NCI-H2107 (cell line): ENCODE measurements at places on chromosomes 16 and 17.

GRCh38 chr17:73304438-73304837 is 7.4 kb downstream of the CDC42EP4 start:
- DNase-seq = no peak

GRCh38 chr16:11200592-11200991 is 55.4 kb downstream of the SOCS1 start:
- no peak for DNase-seq

DNA sequence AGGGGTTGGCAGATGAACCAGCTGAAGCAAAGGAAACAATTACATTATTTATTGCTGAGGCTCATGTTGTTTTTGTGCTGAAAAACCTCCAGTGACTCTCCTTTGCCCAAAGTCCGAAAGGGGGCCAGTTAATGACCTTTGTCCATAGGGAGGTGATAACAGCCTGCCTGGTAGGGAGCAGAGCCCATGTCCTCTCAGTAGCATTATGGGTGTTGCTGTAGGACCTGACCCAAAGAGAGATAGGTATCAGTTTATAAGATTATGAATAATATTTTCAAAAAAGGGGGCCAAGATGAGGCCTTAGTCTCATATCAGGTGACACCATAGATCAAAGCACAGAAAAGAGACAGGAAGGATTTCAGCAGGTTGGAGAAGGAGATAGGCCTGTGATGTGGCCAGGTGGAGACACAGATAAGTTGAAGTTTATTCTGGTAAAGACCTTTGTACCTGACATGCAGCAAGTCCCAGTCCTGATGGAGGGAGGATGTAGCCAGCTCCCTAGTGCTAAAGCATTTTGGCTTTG is 55.1 kb downstream of the CENPV start:
- DNase-seq = no peak

DNA sequence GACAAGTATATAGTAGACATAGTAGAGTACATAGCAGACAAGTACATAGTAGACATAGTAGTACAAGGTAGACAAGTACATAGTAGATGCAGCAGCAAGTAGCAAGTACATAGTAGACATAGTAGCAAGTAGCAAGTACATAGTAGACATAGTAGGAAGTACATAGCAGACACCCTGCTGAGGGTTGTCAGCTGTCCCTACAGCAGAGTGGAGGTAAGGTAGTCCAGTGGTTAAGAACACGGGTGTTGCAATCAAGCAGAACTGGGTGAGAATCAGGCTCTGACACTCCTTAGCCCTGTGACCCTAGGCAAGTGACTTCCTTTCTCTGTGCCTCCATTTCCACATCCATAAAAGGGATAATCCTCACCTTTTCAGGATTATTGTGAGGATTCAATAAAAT is 94.7 kb downstream of the NOG start:
- DNase-seq = no peak

- no peak for DNase-seq
Measured at GRCh38 chr17:560432-560873, 154.2 kb downstream of the VPS53 start.

GRCh38 chr17:13410874-13411273 is 190.9 kb downstream of the HS3ST3A1 start:
- no peak for DNase-seq

DNA sequence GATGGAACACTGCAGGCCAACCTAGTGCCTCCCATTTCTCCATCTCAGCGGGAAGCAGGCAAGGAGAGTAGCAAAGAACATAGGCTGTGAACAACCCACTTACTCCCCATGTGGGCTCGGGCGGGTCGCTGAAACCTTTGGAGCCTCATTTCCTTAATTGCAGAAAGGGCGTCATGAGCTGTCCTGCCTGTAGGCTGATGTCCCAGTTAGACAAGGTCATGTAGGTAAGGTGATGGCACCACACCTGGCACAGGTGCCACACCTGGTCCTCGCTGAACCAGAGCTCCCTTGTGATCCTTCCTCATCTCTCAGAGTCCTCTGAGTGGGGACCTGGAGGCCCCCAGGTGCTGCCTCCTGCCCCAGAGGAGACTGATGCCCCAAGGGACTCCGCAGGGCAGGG is 22.9 kb downstream of the ABCC3 start:
- no peak for DNase-seq

DNA sequence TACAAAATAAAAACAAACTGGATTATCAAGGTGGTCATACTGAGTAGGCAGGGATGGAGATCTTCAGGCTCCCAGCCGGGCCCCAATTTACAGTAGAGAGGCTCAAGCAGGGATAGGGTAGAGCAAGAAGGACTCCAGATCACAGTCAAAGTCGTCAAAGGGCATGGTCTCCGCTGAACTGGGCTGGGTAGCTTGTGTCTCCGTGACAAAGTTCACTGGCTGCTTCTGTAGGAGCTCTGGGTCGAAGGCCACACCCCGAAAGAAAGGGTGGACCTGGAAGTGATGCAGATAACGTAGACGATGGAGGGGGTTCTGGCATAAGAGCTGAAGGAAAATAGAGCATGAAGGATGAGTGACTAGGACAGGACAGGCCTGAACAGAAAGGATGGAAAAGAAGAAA is 3.6 kb downstream of the RSKR start:
- no peak for DNase-seq
